HAP-1 (cell line): ENCODE measurements at places on chromosomes 2 and 18.

DNA sequence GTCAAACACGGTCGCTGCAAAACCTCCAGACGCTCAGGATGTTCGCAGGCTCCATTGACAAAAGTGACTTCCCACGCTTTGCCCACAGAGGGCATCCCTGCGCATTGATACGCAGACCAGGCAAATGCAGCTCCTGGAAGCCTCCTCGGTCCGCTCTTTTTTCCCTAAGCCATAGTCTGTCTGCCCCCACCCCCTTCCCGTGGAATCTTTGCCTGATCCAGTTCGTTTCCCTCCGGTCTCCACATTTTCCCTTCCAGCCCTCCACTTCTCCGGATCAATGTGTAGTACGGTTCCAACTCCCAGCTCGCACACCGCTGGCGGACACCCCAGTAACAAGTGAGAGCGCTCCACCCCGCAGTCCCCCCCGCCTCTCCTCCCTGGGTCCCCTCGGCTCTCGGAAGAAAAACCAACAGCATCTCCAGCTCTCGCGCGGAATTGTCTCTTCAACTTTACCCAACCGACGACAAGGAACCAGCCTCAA lies at the start of gene DCC:
TSS of gene DCC (plus strand) at position 307 of the 481 bp plus-strand sequence. CDS start 591 bp downstream, outside the sequence.
- no peak for DNase-seq

DNA sequence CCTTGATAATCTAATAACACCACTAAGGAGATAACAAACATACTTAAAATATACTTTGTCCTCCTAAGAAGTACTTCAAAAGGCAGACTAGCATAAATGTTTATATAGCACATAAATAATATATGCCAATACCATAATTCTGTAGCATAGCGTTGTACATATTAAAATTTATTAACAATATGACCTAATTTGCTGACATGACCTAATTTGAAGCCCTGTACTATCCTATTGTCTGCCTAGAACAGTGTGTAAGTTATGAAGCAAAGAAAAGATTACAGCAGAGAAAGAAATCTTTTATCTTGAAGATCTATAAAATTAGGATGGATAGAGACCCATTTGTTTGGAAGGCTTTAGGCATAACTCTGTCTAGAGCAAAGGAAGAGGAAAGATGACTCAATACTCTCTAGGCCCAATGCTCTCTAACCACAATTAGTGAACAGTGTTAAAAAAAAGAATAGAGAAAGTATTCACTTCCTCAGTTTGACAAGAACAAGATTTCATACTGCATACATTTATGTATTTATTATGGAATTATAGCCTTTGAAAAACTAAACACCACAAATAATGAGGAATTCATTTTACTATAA lies 231.3 kb downstream of the ZRANB3 start:
- DNase-seq = no peak

DNA sequence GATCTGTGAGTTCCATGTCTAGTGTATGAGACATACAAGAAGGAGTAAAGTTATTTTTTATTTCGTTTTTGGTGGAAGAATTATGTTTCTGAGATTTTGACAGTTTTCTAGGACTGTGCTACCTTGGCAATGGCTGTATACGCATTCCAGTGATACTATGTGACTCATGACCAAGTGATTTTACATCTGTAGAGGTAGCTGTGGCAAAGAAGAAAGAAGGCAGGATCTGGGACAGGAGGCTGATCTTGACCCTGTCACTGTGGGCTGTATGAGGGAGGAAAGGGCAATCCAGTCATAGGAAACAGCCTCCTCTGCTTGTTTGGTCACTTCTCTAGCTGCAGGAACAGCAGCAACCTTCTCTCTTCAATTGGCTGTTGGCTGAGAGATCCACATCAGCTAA lies 44.0 kb upstream of the PDCL3 start:
- DNase-seq = no peak

- DNase-seq = no peak
These were observed 18.2 kb downstream of the ACSL3 start for GRCh38 chr2:222878877-222879603.

- DNase-seq = no peak
These were observed 551.7 kb downstream of the RNF144A start for GRCh38 chr2:7468955-7469354.

GRCh38 chr2:222307143-222307756 lies 8.5 kb upstream of the PAX3 start:
- DNase-seq = no peak
